KG1 (cell line): ENCODE measurements at places on chromosomes 1 and 21.

- DNase-seq = no peak
Measured at GRCh38 chr21:15282665-15283064, 217.9 kb upstream of the NRIP1 start.

DNA sequence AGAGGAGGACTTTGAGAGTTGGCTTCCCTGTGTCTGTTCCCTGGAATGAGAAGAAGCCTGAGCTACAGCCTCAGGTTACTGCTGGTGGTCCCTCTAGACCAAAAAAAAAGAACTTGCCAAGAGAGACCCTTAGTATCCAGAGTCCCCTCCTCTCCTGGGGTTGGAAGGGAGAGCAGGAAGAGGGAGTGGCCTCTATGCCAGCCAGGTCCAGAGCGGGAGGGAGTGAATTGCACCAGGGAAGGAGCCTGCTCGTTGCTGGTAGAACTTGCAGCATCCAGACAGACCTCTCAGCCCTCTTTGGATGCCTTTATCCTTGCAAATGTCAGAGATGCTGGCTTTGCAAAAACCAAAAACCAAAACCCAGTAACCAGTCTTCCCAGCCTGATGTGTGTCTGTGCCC is 491.3 kb upstream of the VAMP3 start:
- no peak for DNase-seq

- no peak for DNase-seq
Measured at GRCh38 chr1:41355356-41355755, 5.9 kb upstream of the FOXO6 start.

DNA sequence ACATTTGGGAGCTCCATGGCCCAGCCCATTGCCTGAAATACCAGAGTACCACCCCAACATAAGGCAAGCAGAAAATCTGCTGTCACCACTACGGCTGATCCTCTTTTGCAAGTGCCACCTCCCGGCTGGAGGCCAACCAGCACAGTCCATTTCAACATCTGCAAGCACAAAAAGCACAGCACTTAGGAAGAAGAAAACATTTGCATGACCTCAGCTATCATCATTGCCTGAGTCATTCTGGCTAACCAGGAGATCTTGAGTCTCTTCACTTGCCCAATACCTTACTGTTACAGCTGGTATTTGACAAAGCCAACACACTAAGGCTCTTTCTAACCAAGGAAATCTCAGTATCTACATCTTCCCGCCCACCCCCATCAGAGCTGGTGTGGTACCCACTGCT is 55.9 kb downstream of the NEK7 start:
- no peak for DNase-seq

GRCh38 chr1:15446212-15446611 is 8.0 kb downstream of the CTRC start:
- no peak for DNase-seq

- peak; percentile 19 for DNase-seq
Measured at GRCh38 chr1:205285381-205286101, 36.0 kb downstream of the NUAK2 start.

- no peak for DNase-seq
Measured at GRCh38 chr1:150872572-150872971, 3.8 kb downstream of the ARNT start.

- no peak for DNase-seq
Measured at GRCh38 chr1:113937146-113937545, 8.0 kb downstream of the HIPK1 start.

- no peak for DNase-seq
Measured at GRCh38 chr1:228794173-228794572, 58.9 kb downstream of the RHOU start.

GRCh38 chr1:43529206-43529731 is 1.4 kb upstream of the PTPRF start:
- DNase-seq = peak; percentile 66

DNA sequence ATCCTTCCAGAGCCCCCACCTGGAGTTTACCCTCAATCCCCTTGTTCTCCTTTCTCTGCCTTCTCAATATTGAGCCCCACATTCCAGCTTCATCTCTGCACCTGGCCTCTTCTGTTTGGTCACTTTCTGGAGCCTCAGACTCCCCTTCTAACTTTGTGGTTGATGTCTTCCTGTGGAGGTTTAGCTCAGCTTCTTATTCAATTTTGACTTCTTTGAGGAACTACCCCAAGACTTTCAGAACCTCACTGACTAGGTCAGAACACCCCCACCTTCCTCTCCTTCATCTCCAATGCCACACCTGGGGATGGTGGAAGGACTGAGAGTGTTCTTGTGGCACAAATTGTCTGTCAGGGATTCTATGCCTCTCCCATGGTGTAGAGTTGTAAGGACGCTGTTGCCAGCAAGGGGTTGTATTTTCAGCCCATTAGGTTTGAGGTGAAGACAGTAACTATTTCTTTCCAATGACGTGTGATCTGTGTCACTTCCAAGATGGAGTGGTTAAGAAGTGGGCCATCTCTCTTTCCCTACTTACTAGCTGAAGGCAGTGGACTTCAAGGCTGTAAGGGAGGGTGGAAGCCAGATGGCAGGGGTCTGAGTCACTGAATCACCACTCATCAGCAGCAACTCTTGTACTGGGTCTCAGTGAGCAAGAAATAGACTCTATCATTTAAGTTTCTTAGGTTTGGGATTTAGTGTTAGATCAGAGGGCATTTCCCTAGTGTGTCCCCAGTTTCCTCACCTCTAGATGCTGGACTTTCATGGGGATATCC is 80.6 kb downstream of the PAPPA2 start:
- DNase-seq = no peak

DNA sequence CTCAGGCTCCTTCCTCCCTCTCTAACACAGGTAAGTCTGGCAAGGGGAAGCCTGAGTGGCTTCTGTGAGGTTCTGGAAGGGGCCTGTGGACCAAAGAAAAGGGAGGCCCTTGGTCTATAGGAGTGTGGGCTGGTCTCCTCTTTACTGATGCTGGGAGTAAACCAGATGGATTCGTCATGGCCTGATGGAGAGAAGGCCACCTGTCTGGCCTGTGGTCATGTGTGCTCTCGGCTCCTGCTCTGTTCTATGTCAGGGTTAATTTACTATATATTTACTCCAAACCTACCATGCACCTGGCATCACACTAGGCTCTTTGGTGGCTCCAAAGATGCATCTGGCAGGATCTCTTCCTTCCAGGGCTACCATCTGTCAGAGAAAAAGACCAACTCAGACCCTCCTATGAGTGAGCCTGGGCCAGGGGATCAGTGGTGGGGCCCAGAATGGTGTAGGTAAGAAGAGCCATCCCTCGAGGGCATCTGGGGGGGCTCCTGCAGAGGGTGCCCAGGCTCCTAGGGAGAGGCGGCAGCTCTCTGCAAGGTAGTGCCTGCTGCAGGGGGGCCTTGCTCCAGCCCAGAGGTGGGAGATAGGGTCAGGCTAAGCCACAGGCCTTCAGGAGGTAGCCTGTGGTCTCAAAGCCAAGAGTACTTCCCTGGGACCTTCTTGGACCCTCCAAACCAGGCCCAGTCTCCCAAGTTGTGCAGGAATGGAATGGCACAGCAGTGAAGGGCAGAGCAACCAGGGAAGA is 68.2 kb upstream of the SELENON start:
- DNase-seq = no peak

GRCh38 chr21:18725653-18726052 is 322.1 kb upstream of the TMPRSS15 start:
- no peak for DNase-seq

DNA sequence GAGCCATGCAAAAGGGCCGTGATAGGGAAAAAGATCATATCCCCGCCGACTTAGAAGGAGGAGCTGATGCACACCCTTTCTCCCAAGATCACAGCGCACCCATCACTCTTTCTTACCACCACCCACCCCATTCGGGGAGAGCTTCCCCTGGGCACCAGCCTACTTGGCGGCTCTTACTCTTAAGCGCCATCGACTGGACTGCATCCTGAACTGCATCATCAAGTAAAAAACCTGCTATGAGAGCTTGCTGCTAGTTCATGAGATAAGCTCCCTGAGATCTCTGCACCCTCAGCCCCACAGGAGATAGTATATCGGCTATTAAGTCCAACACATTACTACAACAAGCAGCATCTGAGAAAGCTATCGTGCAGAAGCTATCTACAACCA is 125.1 kb downstream of the BARHL2 start:
- no peak for DNase-seq

GRCh38 chr1:192462616-192463015 is 113.0 kb upstream of the RGS1 start:
- DNase-seq = no peak

GRCh38 chr1:228768355-228769000 is 33.2 kb downstream of the RHOU start:
- DNase-seq = no peak

DNA sequence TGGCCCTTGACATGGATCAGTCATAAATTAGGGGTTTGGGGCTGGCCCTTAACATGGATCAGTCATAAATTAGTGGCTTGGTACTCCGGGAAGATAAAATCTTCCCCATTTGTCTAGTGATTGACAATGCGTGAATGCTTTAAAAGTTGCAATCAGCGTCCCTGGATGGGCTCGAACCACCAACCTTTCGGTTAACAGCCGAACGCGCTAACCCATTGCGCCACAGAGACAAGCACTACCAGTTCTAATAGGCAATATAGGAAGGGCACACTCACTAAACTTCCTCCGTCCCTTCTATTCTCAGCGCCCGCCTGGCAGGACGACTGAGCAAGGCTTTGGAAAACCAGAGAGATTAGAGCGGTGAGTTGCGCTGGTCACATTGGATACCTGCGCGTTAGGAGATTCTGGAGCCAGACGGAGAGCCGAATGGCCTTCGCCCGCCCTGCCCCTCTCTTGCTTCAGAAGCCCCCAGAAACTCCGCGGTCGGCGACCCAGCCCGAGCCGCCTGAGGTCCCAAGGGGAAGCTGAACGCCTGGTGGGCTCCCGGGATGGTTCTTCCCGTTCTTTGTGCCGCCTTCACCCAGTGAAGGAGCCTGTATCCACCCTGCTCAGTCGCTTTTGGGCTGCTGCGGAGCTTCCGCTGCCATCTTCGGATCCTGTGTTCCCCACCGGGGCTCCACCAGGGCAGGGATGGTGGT is 235.9 kb downstream of the FAM72C start:
- DNase-seq = no peak

- DNase-seq = no peak
Measured at GRCh38 chr1:12196641-12197482, 30.1 kb downstream of the TNFRSF1B start.

DNA sequence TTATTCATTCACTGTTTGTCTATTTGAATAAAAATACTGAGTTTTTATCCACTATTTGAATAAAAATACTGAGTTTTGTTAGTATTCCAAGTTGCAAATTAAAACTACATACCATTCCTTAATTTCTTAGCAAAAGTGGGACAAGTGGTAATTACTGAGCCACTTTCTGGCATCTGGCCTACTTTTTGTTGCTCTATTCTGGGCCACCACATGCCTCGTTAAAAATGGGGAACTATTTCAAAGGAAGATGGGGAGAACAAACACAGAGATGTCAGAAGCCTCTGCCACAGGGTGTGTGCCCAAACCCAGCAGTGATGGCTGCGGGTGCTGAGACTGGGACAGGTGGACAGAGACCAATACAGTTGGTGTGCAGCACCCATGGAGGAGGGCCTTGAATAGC is 14.6 kb downstream of the PIGP start:
- DNase-seq = no peak

DNA sequence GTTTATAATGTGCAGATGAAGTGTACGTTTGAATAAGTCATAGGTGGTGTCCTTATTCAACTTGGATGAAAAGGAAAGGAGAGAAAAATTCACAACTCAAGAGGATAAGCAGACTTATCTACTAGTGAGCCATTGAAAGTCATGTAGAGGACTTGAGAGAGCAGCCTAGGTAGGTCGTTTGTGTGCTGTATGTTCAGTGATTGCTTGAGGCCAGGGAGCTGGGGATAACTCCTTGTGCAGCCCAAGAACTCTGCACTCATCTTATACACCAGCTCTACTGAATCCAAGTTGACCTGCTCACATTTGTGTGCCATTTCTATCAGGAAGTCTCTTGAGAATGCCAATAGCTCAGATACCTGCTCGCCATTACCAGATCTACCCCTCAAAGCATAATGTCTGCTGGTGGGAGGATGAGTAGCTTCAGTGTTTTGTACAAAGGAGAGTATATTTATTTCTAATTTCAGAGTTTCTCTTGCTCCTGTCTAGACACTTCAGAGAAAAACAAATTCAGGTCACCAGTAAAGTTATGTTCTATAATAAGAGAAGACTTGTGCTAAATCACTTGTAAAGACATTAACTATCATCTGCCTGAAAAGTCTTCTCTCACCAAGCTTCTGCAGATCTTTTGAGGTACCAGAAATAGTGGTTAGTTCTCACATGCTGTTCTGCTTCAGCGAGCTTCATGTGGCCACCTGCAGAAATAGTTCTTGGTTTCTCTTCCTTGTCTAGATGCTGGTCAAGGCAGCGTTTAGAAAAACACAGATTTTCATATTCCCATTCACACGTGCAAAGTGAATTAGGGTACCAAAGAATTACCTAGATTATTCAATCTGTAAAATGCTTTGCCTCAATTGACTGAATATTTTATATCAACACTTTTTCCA is 10.8 kb downstream of the S1PR1 start:
- no peak for DNase-seq

DNA sequence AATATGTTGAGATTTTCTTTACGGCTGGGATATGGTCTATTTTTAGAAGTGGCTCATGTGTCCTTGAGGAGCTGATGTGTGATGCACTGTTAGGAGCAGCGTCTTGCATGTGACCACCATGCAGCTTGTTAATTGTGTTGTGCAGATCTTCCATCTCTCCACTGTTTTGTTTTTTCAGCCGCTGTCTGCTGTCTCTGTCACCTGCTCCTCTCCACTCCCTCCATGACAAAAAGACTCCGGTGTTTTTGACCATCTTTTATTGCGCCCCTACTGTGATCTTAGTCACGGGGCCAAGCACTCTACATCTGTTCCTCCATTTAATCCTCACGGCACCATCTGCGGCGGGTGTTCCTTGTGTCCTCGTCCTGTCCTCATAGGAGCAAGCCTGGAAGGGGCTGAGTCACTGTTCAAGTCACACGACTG is 51.8 kb downstream of the ADARB1 start:
- DNase-seq = no peak

- no peak for DNase-seq
Measured at GRCh38 chr1:17950728-17951127, 156.9 kb upstream of the IGSF21 start.

DNA sequence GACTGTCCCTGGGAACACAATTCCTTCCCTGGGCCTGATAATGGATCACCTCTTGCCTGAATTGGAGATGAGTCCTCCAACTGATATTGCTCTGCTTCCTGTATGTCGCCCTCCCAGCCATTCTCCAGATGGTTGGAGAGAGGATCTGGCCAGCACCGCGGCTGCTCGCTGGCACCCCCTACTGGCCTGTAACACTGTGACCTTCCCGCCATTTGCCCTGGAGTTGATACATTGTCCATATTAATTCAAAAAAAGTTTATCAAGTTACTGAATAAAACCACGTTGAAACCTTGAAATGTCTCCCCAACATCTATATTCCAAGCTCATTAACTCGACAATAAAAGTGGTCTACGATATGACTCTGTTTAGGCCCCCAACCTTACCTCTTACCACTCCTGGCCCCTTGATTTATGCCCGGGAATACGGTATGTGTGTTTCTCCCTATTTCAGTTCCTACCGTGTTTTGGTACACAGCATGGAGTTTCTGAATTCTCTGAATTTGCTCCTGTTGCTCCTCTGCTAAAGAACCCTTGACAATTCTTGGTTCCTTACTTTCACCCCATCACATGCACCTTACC is 241.8 kb upstream of the KIAA0040 start:
- no peak for DNase-seq

- DNase-seq = no peak
Measured at GRCh38 chr1:217188280-217189237, 442.3 kb downstream of the GPATCH2 start.

GRCh38 chr1:70256664-70257063 is 35.5 kb downstream of the SRSF11 start:
- no peak for DNase-seq
